ENCODE measurements at places on chromosomes 16 and 17.

GRCh38 chr16:47699106-47699505 lies 238.0 kb downstream of the PHKB start:
- no peak for DNase-seq

- DNase-seq: no peak
Observed at GRCh38 chr17:50100921-50101345, 5.8 kb downstream of the PDK2 start.

DNA sequence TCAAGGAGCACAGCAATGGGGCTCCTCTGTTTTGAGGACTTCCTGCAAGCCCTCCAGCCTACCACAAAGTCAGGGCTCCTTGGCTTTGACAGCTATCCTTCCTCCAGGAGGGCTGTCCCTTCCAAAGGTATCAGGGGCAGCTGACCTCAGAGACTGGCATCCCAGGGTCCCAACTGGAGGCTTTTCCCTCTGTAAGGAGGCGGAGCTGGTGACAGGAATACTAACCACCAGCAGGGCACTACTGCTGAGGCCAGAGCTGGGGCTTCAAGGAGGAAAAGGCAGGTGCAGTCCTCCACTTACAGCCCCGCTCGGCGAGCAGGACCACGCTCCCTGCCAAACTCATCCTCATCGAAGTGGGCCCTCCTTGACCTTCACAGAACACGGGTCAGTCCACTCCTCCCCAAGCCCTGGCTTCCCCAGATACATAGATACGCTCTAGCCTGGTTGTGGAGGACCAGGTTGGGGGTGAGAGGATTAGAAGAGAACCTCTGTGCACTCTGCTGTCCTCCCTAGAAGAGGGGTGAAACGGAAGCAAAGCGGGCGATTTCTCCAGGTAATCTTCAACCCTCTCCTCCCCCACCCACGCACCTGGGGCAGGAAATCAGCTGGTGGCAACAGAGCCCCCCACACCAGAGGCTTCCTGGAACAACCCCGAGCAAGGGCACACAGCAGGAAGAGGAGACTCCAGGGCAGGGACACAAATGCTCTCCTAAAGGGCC lies 20.5 kb downstream of the ST3GAL2 start:
- DNase-seq: no peak

GRCh38 chr16:85252461-85252860 lies 140.2 kb upstream of the CIBAR2 start:
- no peak for DNase-seq

DNA sequence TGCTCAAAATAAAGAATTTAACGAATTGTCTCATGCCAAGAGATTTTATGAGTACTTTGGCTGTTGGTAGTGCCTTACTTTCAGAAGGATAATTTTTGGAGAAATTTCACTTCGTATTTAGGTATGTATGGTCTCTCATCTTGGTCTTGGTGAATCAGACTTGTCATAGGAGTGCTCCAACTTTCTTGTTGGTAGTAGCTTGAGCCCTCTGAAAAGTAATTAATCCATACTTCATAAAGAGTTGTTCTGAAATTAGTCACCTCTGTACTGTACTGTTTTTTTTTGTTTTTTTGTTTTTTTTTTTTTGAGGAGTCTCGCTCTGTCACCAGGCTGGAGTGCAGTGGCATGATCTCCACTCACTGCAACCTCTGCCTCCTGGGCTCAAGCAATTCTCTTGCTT lies 11.6 kb downstream of the ZNRF1 start:
- DNase-seq: no peak

DNA sequence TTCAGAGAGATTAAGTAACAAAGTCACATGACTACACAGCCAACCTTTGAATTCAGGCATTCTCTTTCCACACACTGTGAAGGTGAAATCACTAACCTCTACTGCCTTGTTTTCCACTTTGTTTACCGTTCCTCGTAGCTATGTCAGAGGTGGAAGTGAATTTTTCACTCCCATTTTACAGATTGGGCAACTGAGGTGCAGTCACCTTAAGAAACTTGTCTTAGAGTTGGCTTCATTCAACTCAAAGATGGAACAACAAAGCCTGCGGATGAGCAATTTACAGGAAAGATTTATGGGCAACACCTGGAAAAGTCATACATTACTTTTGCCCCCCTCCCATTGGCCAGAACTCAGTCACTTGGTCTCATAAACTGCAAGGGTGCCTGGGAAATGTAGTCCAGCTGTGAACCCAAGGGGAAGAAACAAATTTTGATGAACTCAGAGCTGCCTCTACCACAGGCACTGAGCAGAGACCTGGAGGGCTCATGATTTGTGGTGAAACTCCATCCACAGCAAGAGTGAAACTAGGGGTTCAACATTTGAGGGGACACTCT lies 784.6 kb upstream of the EEF2KMT start:
- no peak for DNase-seq

DNA sequence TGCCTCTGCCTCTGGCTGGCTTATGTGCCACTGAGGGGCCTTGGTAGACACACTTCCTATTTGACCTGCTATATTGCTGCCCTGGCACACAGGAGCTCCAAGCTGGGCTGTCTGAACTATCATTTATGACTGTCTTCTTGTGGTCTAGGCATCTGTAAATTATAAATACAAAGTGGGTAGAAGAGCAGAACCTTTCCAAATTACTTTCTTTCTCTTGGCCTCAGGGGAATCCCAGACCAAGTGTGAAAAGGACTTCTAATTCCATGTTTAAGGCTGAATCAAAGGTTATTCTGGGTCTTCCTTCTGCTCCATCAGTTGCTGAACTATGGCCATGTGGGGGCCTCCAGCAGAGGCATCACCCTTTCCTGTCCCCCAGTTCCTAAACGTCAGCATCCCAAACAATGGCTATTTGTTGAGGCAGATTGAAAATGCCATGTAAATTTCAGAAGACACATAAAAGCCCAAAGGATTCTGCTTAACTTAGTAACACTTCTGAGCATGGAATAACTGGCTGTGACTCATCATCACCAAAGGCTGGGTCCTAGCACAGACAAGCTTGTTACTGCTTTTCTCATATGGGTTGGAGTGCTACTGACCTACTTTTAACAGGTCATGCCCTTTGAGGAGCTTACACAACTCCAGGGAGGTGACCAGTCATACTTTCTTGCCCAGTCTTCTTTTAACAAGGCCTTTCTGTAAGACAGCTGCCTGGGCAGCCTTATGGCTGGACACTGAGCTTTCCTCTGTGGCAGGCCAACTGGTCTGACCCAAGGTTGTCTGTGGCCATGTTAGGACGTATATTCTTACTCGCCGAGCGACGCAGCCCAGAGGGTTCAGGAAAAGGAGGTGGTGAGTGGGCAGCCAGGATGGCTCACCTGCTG lies 154.8 kb downstream of the VPS53 start:
- DNase-seq: no peak

All from GM12878 (cell line).